Inflammatory macrophage treated with lipopolysaccharide for 4 hours (primary cell): ENCODE measurements at places on chromosomes 6 and 20.

- no peak for DNase-seq
Observed at GRCh38 chr6:22476811-22477390, 92.5 kb upstream of the HDGFL1 start.

DNA sequence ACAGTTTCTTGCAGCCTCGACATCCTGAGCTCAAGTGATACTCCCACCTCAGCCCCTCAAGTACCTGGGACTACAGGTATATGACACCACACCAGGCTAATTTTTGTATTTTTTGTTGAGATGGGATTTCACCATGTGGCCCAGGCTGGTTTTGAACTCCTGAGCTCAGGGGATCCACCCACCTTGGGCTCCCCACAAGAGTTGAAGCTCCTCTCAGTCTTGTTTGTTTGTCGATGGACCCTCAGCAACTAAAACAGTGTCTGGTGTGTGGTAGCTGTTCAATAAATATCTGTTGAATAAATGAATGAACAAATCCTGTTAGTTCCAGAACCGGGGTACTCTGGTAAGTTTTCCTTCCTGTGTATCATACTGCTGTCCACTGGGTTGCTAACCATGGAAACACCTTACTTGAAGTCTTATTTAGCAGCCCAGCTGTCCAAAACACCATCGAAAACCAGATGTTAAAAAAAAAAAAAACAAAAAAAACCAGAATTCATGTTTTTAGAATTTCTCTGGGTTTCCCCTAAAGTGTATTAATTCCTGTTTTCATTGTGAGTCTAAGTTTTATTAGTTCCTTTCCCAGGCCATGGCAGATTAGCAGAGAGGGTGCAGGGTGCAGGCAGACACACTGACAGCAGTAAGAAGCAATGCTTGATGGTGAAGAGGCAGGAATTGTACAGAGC lies 7.8 kb upstream of the EZR start:
- peak; percentile 48 for DNase-seq

GRCh38 chr6:27161946-27162603 lies 85.4 kb upstream of the PRSS16 start:
- DNase-seq: peak; percentile 33

GRCh38 chr6:98352348-98352747 lies 482.0 kb upstream of the POU3F2 start:
- no peak for DNase-seq

- no peak for DNase-seq
Observed at GRCh38 chr6:50831186-50831585, 12.5 kb downstream of the TFAP2B start.

DNA sequence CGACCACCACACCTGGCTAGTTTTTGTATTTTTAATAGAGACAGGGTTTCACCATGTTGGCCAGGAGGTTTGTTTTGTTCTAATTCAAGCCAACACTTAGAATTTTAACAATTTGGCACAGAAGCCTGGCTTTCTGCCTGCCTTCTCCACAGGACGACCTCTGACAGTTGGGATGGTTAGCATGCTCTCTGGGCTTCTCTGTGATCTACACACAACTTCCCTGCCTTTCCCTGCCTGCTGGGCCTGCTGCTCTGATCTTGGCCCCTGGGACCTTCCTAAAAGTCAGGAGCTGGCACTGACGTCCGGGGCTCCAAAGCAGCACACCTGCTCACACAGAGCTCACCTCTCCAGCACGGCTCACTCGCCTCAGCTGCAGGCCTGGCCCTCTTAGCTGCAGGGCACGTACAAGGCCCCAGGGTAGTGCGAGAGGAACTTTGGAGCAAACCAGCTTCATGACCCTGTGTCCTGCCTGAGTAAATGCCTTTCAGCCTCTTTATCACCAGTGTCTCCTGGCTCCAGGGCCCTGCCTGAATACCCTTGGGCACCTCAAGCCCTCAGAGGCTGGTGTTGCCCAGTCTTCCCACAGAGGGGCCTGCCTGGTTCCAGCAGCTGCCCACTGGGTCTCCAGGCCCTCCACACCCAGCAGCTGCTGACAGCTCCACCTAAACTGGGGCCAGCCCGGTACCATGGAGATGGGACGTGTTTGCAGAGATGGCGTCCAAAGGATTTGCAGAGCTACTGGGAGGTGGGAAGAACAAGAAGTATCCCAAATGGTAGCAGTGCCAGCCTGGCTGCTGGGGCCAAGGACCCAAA lies 96.0 kb downstream of the PSMB1 start:
- DNase-seq: no peak

DNA sequence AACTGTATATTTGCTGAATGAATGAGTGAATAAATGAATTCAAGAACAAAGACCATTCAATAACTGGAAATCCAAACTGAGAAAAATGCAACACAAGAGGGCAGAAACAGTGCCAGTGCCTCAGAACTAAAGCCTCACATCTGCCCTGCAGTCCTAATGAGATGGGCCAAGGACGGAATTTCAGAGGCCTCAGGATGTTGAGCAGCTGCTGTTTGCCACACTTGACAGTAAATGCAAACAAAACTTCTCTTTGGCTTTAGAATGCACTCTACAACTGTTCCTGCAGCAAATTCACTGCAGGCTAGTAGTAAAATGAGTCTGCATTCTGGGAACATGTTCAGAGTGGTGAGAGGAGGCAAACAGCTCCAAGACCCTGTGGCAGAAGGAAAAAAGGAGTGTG lies 177.6 kb upstream of the LRFN2 start:
- no peak for DNase-seq

- DNase-seq: no peak
Observed at GRCh38 chr6:84253380-84253779, 25.9 kb upstream of the CEP162 start.

DNA sequence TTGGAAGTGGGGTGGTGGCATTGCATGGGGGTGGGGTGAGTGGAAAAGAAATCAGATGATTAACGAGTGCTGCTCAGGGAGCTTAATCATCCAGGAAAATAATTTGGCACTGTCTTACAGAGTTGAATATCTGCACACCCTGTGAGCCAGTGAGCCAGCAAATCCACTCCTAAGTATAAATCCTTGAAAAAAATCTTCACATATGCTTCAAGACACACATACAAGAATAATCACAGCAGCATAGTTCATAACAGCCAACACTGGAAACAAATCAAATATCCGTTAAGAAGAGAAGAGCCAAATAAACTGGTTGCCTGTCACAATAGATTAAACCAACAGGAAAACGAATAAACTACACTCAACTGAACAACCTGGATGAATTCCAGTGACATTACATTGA lies 62.8 kb downstream of the SAMD3 start:
- no peak for DNase-seq

DNA sequence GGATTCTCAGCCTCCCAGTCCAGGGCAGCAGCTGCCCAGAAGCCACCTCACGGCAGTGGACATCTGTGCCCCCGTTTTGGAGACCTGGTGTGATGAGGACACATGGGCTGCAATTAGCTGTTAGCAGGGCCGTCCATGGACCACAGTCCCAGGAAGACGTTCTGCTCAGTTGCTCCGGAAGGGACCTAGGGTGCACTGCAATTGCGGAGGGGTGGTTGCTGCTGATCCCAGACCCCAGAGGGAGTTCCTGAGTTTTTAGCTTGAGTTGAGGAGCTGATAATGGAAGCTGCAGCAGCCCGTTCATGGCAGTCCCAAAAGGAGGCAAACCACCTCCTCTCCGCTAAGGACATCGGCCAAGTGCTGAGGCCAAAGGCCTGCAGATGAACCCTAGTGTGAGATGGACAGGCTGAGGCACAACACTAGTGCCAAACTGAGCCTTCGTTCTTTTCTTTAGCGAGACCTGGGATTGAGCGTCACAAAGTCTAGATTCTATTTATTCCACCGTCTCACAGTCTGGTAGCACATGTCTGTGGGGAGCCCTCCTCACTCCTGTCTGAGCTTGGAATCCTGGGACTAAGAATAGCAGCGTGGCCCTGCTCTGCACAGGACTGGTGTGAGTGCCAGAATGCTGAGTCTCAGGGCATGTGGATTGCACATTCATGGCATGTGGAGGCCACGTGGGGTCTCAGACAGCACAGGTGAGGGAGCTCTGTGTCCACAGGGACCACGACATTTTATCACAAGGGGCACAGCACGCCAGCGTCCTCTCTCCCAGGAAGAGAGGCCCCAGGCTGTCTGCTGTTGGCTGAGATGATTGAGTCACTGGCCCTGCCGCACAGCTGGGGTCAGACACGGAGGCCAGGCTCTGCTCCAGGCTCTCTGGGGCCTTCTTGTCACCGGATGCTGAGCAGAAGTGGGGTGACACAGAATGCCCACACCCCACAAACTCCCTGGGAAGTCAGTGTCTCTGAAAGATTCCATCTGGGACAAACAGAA lies 113.4 kb downstream of the PSMB1 start:
- DNase-seq: no peak

DNA sequence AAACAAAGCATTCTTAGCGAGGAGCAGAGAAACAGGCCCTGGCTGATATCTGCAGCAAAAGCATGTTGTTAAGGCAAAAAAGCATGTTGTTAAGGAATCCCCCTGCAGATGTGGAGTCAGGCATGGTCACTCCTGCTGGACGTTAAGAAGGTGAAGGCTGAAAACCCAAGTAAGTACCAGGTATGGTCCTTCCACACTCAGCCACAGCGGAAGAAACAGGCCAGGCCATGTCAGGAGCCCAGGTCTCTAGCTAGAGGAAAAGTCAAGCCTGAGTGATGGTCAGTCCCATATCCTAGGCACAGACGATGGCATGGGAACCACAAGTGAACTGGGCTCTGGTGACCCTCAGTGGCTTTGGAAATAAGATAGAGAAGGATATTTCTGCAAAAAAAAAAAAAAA lies 32.5 kb upstream of the MAS1L start:
- no peak for DNase-seq

DNA sequence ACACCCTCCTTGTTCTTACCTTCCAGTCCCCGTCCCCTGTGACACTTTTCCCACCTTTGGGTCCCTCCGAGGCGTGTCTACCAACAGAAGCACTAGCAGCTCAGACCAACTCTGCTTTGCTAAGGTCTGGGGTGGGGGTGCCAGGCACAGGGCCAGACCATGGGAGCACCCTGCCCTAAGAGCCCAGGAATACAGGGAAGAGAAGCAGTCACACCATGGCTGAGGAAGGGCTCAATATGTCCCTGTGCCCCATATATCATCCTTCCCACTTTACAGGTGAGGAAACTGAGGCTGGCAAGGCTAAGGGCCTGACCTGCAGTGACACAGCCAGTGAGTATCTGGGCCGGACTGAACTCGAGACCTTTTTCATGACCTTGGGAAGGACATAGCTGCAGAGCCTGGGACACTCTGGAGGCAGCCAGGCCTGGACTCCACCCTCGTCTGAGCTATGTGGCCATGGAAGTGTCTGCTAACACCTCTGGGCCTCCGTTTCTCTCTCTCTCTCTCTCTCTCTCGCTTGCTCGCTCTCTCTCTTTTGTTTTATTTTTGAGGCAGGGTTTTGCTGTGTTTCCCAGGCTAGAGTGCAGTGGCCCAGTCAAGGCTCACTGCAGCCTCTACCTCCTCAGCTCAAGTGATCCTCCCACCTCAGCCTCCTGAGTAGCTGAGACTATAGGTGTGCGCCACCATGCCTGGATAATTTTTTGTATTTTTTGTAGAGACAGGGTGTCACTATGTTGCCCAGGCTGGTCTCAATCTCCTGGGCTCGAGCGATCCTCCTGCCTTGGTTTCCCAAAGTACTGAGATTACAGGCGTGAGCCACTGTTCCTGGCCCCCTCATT lies 156.7 kb downstream of the GRM4 start:
- DNase-seq: no peak

DNA sequence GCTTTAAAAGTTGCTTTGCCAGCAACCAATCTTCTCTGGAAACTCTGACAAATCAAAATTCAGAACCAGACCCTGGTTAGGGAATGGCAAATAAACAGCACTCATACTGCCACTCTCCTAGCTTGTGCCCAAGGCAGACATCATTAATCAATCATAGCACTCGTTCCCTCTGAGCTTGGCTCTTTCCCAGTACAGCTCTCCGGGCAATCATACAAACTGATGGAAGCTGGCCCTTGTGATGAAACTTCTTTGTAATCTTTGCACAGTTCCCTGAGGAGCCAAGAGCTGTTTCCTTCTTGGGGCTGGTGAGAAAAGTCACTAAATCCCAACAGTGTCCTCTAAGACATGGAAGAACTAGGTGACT lies 34.7 kb downstream of the KIAA1755 start:
- no peak for DNase-seq

- no peak for DNase-seq
Observed at GRCh38 chr20:44196271-44196670, 9.3 kb upstream of the JPH2 start.

DNA sequence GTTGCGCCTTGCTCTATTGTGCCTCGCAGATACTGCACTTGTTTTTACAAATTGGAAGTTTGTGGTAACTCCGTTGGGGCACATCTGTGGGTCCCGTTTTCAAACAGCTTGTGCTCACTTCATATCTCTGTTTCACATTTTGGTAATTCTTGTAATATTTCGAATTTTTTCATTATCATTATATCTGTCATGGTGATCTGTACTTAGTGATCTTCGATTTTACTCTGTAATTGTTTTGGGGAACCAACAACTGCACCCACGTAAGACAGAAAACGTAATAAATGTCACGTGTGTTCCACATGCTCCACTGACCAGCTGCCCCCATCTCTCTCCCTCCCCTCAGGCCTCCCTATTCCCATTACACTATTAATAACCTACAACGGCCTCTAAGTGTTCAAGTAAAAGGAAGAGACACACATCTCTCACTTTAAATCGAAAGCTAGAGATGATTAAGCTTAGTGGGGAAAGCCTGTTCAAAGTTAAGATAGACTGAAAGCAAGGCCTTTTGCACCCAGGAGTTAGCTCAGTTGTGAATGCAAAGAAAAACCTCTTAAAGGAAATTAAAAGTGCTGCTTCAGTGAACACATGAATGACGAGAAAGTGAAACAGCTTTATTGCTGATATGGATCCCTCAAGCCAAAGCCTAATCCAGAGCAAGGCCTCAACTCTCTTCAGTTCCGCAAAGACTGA lies 26.9 kb downstream of the TTLL2 start:
- DNase-seq: no peak

DNA sequence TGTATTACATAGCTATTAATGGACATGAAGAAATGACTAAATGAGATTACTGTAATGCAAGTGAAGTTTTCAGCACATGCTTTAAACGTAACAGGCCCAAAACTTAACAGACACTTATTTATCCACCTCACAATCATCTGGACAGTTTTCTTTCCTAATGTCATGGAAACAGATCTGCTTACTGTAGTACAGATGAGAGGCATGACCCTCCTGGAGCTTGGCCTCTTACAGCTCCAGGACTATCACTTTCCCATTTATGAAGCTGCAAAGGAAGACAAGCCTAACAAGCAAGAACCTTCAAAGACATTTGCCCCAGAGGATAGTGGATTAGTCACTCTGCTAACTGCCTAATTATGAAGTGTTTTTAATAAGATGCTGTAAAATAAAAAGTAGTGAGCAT lies 419.3 kb downstream of the PHF3 start:
- DNase-seq: no peak

DNA sequence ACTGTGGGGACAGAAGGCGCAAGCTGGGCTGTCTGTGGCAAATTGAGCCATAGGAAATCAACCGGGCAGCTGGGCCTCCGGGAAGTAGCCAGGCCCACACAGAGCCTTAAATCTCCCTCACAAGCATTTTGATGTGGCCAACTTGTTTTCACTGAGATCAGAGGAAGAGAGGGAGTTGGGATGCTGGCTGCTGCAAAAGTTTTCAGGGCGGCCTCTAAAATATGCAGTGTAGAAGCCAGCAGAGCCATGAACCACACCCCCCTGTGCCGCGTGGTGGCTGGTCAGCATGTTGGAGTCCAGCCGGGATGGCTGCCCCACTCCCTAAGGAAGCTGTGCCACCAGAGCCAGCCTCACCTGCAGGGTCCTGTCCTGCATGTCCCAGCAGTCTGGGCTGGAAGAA lies 167.4 kb downstream of the CDC5L start:
- DNase-seq: no peak

- DNase-seq: no peak
Observed at GRCh38 chr20:52439375-52439774, 247.8 kb upstream of the ZFP64 start.

GRCh38 chr6:101826269-101826668 lies 432.8 kb downstream of the GRIK2 start:
- DNase-seq: no peak
